ENCODE measurements at places on chromosomes 4 and X. TPM values are rescaled to one million over a fixed set of nuclear protein-coding genes. Genes with fewer than 3 reads are reported as not detected.

Gene ESX1
- total RNA-seq, result 2.8 TPM

Gene F9
- total RNA-seq, result 0.08 TPM

Gene IL21
- total RNA-seq, result not detected

Gene NWD2
- total RNA-seq, result not detected

DNA sequence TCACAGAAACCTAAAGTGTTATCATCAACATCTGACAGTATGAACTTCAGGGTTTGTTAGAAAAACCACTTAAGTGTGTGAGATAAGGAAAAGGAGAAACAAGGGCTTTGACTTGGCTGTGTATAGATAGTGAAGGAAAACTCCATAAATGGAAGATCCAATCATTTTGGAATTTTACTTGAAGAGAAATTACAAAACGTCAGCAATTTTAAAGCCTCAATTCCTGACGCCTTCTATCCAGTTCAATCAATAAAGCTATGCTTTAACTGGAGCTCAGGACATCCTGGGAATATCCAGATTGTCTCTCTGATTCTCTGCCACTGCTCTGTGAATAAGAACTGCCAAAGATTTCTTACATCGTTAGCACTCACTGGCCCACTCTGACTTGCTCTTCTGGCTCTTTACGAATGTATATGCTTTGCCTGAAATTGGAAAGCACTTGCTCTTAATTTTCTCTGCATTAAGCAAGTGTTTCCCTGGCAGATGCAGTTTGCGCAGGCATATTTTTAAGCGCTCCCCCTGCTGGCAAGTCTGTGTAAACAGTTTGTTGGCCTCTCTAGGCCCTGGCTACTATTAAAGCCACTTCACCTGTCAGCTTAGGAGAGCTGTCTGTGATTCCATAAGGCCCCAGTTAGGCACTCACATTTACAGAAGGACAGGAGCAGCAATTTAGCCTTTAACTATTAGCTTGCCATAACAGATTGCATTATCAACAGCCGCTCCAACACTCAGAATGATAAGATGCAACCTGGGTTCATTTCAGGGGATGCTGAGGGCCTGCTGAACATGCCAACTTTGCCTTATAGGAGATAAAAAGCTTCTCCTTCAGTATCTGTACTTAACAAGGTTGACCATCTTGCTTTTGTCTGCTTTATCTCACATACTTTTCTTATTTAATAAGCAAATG, 251.4 kb upstream of the DDX53 start:
- DNase-seq, result peak; percentile 32

Gene CYTL1
- total RNA-seq, result not detected

Gene ZFP92
- total RNA-seq, result 0.90 TPM

GRCh38 chr4:72974694-72975487, 94.6 kb downstream of the COX18 start:
- DNase-seq, result no peak

Gene ATP8A1
- 0.80 TPM for total RNA-seq

GRCh38 chr4:174794543-174795094, 34.4 kb downstream of the GLRA3 start:
- no peak for DNase-seq

DNA sequence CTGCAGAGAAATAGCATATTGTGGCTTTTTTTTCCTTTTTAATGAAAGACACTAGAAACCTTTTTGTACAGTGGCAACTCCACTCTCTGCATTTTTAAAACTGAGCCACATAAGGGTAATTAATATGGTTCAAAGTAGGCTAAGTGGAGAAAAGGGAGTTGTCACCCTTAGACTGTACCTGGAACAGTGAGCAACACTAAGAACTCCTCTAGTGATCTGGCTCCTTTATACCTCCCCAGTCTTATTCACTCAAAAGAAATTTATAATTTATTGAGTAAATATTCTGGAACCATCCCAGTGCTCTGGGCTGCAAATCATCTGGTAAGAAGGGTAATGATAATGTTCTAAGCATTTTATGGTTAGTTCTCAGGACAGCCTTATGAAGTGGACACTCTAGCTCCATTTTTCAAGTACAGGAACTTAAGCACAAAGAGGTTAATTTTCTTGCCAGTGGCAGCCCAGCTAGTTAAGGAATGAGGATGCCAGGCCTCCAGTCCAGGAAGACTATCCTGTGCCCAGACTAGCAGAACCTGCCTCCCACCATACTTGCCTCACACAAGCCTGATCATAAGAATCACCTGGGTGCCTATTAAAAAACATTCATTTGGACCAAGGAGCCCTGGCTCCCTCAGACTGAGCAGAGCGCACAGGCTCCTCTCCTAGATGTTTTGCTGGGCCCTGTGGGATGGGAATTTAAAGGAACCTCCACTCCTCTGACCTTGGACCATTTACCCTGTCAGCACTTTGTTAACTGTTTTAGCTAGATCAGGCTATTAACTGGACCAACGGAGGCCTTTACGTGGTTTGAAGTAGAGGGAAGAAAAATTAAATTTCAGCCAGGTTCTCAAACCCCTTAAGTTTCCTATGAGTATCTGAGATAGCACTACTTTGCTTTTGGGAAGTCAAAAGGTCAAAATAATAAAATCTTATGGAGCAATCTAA, 102.6 kb downstream of the PDE5A start:
- no peak for DNase-seq
